Stimulated activated CD4-positive, alpha-beta T cell treated with anti-CD3 and anti-CD28 coated beads, Interleukin-4, amount 100 ng/mL, for 24 hours (primary cell): ENCODE measurements at places on chromosomes 3 and 15.
A peak's percentile ranks its signal among the peaks of the same experiment; 100 is the strongest.

- DNase-seq, result no peak
Observed at GRCh38 chr15:47412136-47412535, 305.2 kb upstream of the SEMA6D start.

DNA sequence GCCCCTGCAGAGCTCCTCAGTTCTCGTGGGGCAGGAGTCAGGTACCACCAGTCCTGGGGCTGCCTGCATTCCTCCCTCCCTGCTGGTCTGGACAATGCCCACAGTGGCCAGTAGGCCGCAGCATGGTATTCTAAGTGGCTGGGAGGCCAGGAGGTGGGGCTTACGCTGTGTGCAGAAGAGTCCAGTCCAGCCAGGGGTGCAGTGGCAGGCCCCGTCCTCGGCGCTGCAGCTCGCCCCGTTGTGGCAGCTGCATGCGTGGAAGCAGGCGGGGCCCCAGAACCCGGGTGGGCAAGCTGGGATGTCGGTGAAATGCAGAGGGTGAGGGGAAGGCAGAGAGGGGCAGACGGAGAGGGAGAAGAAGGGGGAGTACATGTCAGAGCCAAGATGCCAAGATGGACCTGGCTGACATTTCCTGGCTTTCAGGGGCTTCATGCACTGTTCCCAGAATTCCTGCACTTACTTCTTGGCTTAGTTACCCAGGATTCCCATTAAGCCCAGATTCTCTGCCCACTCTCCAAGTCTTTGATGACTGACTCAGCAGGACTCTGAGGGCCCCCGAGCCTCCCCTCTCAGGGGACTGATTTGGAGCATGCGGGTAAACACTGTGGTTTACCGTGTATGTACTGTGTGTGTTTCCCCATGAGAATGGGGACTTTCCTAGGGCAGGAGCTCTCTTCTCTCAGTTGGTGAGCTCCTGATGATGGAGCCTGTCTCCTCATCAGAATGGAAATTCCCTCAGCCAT, 47.5 kb downstream of the RAB11A start:
- DNase-seq, result peak; percentile 49

- peak; percentile 25 for DNase-seq
Observed at GRCh38 chr15:44593042-44593736, 56.2 kb downstream of the EIF3J start.

DNA sequence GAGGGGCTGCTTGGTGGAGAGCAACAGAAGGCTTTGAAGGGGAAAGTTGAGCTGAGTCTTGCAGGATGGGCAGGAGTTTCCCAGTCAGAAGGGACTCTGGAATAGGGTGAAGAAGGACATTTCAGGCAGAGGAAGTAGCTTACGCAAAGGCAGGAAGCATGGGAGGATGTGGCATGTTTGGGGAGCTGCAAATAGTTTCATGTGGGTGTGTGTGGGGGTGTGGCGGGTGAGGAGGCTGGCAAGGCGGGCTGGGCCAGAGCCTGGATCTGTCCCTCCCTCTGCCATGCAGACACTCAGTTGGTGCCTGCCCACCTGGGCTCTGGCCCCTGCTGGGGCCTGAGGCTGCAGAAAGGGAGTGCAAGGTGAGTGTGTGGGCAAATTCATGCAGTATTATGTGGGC, 10.4 kb downstream of the TEX264 start:
- DNase-seq, result peak; percentile 32
